Bronchial epithelial cell (primary cell): ENCODE measurements at places on chromosomes 12 and 14. TPM values are rescaled to one million over a fixed set of nuclear protein-coding genes. Genes with fewer than 3 reads are reported as not detected.

DNA sequence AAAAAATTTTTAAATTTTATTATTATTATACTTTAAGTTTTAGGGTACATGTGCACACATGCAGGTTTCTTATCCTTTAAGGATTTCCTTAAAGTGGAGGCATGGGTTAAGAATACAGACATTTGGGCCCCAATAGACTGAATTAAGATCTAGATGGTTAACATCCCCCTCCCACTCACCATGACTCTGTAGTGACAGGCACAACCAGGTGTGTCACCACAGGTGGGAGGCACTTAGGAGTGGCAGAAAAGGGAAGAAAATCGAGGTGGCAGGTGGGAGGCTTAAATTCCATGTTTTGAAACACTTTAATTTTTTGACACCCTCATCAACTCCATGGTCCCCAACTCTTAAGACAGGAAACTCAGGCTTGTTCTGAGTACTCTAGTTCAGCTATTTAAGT, 37.6 kb upstream of the GRIP1 start:
- no peak for DNase-seq

- DNase-seq: no peak
These were observed 11.8 kb downstream of the BAG5 start for GRCh38 chr14:103550451-103551337.

GRCh38 chr12:64528616-64529015, 76.7 kb downstream of the TBK1 start:
- DNase-seq: no peak

DNA sequence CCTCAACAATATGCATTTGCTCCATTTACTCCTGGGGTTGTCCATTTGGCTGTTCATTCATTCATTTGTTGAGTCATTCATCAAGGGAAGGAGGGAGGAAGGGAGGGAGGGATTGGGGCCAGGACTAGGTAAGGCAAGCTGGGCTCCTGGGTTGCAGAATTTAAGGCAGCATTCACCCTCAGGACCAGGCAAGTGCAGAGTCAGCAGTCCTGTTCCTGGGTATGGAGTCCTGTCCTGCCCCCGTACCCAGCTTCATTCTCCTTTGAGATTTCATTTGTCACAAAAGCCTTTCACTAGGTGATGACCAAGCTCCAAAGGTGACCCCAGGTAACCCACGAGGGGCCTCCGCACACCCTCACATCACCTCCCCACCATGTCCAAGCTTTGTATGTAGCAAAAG, 178.1 kb downstream of the CHST11 start:
- no peak for DNase-seq

DNA sequence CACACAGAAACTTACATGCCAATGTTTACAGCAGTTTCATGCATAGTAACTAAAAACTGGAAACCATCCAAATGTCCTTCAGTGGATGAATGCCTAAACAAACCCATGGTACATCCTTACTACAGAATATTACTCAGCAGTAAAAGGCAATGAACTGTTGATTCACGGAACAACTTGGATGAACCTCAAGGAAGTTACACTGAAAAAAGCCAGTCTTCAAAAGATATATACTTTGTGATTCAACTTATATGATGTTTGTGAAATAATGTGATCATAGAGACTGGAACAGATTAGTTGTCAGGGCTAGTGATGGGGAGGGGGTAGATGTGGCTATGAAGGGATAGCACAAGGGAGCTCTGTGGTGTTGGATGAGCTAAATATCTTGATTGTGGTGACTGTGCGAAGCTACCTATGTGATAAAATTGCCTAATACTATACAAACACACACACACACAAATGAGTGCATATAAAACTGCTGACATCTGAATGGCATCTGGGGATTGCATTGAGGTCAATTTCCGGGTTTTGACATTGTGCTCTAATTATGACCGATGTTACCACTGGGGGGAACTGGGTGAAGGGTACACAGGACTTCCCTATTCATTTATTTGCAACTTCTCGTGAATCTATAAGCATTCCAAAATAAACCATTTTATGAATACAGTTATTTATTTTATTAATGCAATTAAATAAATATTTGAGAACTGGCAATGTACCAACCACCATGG, 94.3 kb downstream of the RIN3 start:
- peak; percentile 58 for DNase-seq

The KRT73 gene
- total RNA-seq: not detected in 2 replicates

- DNase-seq: no peak
These were observed 33.5 kb downstream of the DYRK2 start for GRCh38 chr12:67681941-67682620.

GRCh38 chr12:17992002-17992656, 97.9 kb downstream of the RERGL start:
- peak; percentile 39 for DNase-seq

GRCh38 chr14:30185832-30186231, 258.2 kb upstream of the PRKD1 start:
- no peak for DNase-seq

GRCh38 chr12:18383203-18383602, 121.9 kb downstream of the PIK3C2G start:
- peak; percentile 88 for DNase-seq

DNA sequence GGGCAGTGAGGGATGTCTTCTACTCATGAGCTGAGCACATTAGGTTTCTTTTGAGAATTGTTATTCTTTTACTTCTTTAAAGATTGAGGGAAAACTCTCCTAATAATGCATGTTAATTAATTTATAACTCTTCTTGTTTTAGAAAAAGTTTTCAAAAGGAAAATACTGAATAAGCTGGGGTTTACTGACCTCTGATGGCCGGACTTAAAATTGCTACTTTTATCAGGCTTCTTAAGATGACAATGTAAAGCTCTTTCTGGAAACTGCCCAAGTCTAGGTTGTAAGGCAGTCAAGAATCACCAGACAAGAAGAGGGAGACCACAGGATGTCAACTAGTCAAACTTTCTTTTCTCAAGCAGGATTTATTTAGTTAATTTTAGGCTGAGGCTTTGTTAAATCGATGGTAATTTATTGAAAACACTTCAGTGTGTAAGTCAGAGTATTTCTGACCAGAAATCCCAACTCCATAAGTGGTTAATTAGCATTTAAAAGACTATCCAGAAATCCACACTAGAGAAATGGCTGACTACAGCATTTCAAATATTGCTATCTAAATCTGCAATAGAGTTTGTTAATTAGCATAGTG, 82.1 kb downstream of the AVPR1A start:
- DNase-seq: peak; percentile 63

DNA sequence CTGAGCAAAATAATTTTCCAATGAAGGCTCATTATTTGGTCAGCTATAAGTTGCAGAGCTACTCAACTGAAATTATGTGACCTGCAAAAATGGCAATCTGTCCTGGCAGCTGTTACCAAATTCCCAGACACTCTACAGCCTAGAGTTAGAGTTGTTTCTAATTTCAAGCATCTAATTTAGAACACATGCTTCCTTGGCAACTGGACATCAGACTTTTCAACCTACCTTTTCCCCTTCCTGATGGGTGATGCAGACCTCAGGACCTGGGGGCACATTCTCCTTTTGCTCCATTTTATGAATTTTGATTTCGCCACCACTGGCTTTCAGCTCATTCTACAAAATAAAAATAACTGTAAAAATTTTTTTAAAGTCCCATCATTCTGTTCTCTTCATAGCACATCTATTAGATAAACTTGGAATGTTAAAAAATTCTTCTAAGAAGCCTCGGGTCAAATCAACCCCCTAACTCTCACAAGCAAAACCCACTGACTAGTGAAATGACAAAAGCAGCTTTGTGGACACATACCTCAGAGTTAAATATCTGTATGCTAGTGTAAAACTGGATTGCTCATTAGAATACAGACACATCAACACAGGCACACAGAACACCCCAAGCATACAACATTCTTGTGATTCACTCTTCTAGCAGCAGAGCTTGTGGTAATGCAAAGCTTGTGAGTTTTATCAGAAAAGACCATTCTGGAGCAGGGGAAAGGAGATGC, 33.5 kb upstream of the CERS5 start:
- no peak for DNase-seq

The TTC6 gene
- total RNA-seq: 0.53 and 1.2 TPM in 2 replicates

- DNase-seq: no peak
These were observed 53.6 kb upstream of the BCL2L14 start for GRCh38 chr12:12017135-12017581.

DNA sequence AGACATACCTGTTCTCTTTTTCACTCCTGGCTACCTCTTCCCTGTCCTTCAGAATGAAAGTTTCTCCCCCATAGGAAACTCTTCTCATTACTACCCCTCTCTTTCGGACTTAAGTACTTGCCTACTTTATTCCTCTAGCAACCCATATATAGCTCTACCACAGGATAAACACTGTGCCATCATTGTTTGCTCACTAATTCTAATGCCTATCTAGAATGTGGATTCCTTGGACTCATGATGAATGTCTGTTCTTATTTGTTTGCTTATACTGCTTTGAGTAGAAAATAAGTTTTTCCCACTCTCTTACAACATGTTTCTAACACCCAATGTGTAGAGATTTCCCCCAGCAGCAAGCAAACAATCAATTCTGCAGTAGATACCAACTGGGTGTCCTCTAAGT, 1094.9 kb downstream of the SLC6A15 start:
- DNase-seq: no peak
